ENCODE measurements at places on chromosomes 2 and 18.
A peak's percentile ranks its signal among the peaks of the same experiment; 100 is the strongest.

DNA sequence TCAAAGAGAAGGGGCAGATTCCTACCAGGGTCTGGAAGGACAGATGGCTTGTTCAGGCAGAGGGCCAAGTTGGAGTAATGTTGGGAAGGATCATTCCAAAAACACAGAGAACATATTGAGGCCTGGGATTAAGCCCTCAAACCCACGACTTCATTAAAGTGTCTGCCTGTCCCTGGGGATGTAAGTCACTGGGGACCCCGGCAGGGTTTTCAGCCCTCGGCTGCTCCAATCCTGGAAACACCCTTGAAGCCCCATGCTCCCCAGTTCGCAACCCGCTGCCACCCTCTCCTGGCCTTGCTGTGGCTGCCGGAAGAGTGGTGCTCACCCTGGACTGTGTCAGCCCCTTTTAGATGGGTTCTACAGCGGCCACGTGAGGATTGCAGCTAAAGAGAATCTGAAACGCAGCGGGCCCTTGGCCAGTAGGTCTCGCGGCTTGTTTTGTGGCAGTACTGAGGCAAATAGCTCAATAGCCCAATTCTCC lies 79.9 kb downstream of the EPAS1 start:
- no peak for DNase-seq

- no peak for DNase-seq
Measured at GRCh38 chr2:163395602-163396001, 340.2 kb downstream of the FIGN start.

DNA sequence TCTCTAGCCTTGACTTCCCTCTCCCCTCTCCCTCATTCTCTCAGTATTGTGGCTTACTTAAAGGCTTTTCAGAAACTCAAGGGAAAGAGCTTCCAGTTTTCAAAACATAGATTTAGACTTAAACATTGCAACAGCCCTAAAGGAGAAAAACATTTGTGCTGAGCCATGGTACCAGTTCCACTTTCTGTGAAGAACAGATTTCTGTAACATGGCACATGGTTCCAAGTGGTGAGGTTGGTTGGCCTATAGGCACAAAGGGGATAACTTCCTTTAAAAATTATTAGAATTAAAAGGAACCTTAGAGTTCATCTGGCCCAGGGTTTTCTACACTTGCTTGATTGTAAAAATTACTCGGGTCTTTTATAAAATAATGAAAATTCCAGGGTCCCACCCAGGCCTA lies 138.6 kb upstream of the CDCA7 start:
- DNase-seq, result no peak

DNA sequence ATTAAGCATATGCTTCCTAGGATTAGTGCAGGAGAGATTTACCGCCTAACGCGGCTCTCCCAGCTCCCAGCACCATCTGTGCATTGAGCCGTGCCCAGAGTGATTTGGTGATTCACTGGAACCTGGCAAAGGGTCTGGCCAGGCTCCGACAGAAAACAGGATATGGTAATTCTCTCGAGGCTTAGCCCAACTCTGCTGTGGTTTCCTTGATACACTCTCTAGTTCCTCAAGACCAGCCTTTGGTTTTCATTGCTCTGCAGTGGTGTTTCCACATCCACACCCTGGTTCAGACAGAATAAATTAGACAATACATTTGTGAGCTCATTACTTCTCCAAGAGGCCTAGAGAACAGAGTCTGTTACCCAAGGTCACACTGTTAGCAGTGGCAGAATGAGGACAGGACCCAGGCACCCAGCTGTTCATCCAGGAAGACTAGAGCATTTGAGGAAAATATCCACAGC lies 23.0 kb upstream of the SMAD2 start:
- peak; percentile 59 for DNase-seq

- DNase-seq, result peak; percentile 27
Measured at GRCh38 chr2:223797037-223797436, 40.3 kb downstream of the AP1S3 start.

DNA sequence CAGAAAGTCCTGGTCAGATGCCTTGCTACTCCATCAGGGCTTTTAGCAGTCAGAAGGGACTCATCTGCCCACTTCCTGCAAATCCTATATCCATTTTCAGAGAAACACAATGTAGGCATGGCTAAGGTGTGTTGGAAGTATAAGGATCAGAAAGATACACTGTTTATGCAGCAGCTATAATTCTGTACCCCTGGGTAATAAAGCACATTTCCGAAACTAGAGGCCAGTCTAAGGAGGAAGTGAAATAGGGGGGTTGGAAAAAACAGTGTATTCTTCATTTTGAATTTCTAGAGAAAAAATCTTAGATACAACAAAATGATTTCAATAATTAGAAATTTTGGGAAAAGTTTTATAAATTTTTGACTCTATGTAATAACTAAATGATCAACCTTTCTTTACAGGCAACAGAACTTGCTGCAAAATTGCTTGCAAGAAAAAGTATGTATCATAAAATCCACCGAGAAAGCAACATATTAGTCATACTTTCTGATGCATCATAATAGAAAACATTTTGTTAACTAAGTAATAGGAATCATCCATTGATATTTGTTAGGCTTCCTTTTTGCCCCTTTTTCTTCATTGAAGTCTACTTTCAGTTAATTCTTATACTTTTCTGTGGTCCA lies 47.4 kb downstream of the FSIP2 start:
- DNase-seq, result no peak

DNA sequence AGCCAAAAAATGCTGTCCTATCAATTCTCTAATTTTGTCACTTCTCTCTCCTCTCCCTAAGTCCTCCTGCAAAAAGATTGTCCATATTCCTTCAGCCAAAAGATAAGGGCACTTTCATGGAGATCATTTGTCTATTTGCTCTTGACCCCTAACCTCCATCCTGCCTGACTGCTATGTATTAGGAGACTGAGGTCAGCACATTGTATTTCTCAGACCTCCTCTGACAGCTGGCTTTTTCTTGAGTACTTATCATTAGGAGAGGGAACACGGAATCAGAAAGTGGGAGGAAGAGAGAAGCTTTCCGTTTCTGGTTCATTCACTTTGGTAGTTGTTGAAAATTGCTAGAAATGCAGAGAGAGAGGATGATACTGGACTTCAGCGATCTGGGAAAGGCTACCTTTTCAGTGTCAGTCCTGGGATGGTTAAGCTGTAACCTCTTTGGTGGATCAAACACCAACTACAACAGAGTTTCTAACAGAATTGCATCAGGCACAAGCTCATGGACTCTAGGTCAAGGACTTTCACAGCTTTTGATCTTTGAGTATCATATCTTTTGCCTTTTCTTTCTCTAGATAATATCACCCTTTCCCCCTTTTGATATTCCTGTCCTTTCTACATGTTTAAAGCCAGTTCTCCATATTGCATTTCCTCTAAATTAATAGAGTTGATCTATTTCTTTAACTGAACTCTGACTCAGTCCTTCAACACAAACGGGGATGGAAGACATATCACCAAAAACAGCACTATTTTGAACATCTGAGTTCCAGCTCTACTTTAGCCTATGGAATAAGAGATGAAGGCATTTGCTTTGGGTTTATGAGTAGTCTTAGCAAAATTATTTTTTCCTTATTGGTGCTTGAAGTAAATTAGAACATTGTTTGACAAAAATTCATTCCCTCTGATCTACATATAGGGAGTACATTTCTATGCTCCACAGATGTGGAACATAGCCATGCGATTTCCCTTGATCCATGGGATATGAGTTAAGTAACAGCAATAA lies 63.3 kb upstream of the KYNU start:
- DNase-seq, result no peak

DNA sequence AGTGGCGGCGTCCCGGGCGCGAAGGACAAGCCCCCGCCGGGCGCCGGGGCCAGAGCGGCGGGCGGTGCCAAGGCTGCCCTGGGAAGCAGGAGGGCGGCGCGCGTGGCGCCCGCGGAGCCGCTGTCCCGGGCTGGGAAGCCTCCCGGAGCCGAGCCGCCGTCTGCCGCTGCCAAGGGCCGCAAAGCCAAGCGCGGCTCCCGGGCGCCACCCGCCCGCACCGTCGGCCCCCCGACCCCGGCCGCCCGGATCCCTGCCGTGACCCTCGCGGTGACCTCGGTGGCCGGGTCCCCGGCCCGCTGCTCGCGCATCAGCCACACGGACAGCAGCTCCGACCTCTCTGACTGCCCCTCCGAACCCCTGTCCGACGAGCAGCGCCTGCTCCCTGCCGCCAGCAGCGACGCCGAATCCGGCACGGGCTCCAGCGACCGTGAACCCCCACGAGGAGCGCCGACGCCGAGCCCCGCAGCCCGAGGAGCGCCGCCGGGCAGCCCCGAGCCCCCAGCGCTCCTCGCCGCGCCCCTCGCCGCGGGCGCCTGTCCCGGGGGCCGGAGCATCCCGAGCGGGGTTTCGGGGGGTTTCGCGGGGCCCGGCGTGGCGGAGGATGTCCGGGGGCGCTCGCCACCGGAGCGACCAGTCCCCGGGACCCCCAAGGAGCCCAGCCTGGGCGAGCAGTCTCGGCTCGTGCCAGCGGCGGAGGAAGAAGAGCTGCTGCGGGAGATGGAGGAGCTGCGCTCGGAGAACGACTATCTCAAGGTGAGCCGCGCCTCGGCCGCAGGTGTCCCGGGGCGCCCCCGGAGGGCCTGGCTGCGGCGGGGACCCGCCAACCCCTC lies 820 bp downstream of the MTCL1 start:
- no peak for DNase-seq

- peak; percentile 47 for DNase-seq
Measured at GRCh38 chr18:45408218-45408617, 207.1 kb upstream of the SLC14A2 start.

DNA sequence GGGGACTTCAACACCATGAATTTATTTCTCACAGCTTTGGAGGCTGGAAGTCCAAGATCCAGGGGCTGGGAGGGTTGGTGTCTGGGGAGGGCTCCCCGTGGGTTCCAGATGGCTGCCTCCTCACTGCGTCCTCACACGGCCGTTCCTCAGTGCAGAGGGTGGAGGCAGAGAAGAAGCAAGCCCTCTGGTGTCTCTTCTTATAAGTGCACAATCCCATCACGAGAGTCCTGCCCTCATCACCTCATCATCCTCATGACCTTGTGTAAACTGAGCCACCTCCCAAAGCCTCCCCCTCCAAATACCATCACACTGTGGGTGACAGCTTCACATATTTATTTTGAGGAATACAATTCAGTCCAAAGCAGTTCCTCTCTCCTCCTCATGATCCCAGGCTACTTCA lies 26.3 kb downstream of the TMEM163 start:
- no peak for DNase-seq

GRCh38 chr2:208370881-208371633 lies 35.5 kb upstream of the PTH2R start:
- peak; percentile 26 for DNase-seq

DNA sequence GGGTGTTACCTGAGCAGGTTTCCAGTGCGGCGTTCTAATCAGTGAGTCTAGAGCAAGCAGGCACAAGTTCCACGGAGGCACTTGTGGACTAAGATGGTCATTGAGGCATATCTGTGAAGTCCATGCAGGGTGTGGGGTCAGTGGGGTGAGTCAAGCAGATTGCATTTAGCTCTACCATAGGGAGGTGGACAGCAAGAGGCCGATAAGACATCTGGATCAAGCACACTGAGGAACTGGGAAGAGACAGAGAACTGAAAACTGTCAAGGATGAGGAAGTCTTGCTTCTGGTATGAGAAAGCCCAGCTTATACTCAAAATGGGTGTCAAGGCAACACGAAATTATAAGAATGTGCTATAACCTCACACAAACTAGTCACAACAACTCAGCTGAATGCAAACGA lies 61.2 kb upstream of the SLC39A10 start:
- DNase-seq, result no peak

- no peak for DNase-seq
Measured at GRCh38 chr2:140747665-140748064, 1383.2 kb downstream of the LRP1B start.

DNA sequence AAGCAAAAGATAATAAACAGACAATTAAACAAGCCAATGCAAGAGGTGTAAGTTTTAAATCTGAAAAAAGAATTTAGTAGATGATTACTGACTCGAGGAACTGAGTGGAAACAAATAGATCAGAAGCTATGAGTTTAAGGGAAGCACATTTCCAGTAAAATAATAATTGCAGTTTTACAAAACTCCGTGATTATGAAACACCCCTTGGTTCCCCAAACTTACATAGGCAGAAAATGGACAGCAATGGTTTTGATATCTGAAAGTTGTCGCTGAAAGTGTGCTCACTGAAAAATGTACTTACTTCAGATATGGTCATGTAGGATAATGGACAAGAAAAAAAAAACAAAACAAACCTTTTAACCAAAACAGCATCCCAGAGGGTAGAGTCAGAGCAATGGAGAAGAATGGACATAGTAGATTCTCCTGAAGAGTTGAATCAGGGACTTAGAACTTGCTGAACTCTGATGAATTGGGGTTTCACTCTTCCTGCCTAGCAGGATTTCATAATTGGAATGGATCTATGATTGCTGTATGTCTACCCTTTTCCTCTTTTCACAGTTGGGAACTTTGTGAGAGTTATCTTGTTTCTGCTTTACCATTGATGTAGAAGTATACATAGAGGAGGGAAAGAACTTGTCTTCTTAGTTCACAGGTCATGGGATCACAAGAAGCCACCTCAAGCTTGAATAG lies 305.6 kb upstream of the ZEB2 start:
- DNase-seq, result no peak

DNA sequence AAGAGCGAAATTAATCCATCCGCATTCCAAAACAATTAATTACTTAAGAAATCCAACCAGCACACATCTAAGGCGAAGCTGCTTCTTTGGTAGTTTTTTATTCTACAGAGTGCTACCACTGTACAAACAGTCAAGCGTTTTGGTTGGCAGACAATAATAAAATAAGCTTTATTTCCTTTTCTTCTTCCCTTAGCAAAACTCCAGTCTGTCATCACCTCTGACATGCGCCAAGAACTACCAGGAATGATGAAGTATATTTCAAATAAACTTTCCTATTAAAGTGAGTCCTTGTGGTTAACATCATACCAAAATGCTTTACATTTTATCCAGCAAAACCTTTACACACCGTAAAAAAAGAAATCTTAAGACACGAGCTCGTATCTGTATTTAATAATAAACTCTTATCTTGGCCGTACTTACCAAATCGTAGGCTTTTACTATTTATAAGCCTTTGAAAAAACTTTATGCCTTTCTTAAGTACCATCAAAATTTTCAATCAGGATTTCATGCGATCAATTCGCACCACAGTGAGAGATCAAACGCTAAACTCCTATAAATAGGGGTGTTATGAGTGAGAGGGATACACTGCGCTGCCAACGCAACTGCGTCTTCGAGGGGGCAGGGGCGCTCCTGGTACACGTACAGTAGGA lies 1.3 kb downstream of the ATL2 start:
- DNase-seq, result peak; percentile 49

GRCh38 chr2:229378386-229378785 lies 107.3 kb upstream of the PID1 start:
- DNase-seq, result no peak

DNA sequence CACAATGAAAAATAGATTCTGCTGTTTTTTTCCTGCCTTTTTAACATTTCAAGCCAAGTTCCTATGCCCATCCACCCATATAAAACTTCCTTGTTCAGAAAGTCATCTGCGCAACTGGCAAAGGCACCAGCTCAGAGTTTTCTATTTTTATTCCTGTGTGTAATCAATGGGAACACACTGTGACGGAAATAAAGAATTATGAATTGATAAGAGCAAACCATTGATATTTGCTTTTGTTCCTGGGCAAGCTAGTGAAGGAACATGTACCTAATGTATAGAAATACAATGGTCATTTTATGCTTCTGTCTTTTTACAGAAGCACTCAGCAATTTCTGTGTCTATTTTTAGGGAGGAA lies 30.8 kb upstream of the AAK1 start:
- no peak for DNase-seq

GRCh38 chr2:240340361-240340761 lies 95.1 kb upstream of the GPC1 start:
- no peak for DNase-seq
